Left kidney (tissue), 8 donors: ENCODE measurements at places on chromosomes 4 and X.
A peak's percentile ranks its signal among the peaks of the same experiment; 100 is the strongest.

GRCh38 chr4:183345261-183345660 lies 23.0 kb upstream of the CLDN24 start:
- DNase-seq, result no peak

DNA sequence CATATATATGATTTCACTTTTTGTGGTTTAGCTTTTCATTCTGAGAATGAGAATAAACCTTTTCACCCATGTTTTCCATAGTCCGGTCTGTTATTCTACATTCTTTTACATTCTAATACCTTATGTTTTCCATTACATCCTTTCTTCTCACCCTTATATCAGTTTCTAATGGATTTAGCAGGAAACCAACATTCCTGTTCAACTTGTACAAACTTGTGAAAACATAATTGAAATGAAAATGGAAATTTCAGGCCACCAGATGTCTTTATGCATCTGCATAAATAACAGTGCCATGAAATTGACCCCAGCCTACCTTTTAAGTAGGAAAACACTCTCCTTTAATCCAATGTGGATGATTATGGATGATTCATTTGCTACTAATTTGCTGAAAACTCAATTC lies 494.8 kb upstream of the ZFP42 start:
- DNase-seq, result no peak

- DNase-seq, result no peak
Measured at GRCh38 chr4:7771056-7771455, 168.6 kb downstream of the AFAP1 start.

DNA sequence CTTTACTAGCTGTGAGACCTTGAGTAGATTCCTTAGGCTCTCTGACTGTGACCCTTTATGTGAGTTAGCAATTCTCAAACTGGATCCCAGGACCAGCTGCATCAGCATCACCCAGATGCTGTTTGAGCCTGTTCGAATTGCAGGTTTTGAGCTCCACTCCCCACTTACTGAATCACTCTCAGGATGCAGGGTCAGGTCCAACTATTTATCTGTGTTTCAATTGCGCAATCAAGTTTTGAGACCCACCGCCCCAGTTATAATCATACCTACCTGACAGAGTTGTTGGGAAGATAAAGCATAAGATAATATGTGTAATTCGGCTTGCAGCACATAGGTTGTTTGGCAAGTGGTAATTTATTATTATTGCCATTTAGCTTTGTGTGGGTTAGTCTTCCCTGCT lies 155.8 kb upstream of the DGKK start:
- DNase-seq, result no peak

- DNase-seq, result no peak
Measured at GRCh38 chr4:122764071-122764820, 31.7 kb downstream of the BBS12 start.

DNA sequence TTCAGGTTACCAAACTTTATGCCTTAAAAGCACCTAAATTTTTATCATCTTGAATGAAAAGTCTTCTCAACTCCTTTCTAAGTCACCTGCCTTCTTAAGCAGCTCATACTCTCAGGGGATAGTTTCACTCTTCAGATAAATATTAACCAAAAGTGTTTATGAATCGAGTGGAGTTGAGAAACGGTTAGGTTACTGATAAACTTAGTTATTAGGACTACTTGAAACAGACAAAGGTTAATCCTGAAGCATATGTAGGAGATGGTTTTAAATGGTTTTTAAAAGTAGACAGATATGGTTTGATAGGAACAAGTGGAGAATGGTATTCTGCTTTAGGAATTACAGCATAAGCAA lies 32.8 kb downstream of the CLDN22 start:
- DNase-seq, result no peak

DNA sequence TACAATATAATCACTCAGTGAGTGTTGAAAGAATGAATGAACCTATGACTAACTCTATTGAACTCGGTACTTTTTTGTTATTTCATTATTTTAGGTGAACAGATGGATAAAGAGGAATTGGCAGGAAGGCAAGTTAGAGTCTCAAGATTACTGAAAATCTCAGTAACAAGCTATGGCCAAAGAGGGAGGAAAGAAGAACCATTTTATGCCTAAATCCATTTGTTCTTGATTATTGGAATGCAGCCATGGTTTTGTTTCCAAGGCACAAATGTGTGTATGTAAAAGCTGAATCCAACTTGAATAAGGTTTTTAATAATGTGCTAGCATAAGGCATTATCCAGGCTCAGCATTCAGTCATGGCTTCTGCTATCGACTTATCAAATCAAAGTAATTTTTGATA lies 196.4 kb downstream of the DTHD1 start:
- DNase-seq, result no peak

GRCh38 chrX:100368167-100368566 lies 41.9 kb downstream of the PCDH19 start:
- no peak for DNase-seq

- no peak for DNase-seq
Measured at GRCh38 chrX:15321447-15321846, 6.0 kb upstream of the ASB11 start.

- no peak for DNase-seq
Measured at GRCh38 chr4:4477796-4478195, 64.1 kb downstream of the STX18 start.

- no peak for DNase-seq
Measured at GRCh38 chrX:120568035-120568434, 7.3 kb upstream of the CUL4B start.

GRCh38 chr4:73914071-73914470 lies 44.9 kb downstream of the CXCL1 start:
- DNase-seq, result no peak

DNA sequence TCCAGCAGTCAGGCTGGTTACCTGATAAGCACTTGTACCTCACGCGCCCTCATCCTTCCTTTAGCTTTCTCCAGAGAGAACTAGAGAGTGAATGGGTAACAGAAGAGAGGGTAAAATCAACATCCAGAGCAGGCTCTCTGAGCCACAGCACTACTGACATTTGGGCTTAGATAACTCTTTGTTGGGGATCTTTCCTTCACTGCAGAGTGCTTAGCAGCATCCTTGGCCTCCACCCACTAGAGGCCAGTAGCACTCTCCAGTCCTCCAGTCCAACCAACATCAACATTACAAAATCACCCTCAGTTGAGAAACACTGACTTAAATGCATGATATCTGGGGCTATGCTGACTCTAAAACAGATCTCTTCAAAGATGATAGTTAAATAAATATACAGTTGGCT lies 220.7 kb downstream of the TACR3 start:
- no peak for DNase-seq

DNA sequence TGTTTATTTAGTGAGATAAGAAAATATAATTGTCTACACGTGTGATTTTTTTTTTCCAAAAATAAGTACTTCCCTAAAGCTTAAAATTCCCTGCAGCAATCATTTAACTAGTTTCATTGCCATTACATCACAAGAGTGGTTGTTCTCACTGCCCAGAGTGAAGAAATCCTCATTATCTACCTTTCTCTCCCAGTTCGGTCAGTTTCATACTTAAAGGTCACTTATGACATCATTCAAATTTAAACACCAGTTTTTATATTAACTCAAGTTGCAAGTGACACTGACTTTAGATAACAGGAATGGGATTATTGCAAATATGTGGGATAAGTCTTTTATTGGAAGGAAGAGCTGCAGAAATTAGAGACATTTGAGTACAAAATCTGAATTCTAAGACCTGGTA lies 1699.8 kb upstream of the IGFBP7 start:
- no peak for DNase-seq

- peak; percentile 60 for DNase-seq
Measured at GRCh38 chr4:71229477-71230270, 109.1 kb upstream of the SLC4A4 start.

- no peak for DNase-seq
Measured at GRCh38 chr4:153638011-153638410, 46.1 kb upstream of the TLR2 start.

DNA sequence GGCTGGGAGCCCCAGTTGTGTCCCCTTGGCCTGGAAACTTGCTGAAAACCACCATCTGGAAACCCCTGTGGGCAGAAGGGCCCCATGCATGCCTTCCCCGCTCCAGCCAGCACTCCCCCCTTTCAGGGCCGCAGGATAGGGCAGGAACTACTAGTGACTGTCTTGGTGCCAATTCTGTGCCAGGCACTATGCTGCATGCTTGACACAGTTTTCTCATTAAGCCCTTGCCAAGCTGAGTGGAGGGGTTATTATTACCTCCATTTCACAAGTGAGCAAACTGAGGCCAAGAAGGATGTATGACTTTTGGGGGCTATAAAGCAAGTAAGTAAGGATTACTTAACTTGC lies 73.6 kb upstream of the PJA1 start:
- no peak for DNase-seq

DNA sequence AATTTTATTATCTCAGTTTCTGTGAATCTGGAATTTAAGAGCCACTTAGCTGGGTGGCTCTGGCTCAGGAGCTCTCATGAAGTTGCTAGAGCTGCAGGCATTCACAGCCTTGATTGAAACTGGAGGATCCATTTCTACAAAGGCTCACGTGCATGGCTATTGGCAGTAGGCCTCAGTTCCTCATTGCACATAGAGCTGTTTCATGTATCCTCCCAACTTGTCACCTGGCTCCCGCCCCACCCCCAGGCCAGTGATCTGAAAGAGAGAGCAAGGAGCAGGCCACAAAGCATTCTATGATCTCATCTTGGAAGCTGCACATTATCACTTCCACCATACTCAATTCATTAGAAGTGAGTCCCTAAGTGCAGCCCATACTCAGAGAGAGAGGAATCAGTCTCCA lies 18.5 kb upstream of the AP1AR start:
- DNase-seq, result no peak

DNA sequence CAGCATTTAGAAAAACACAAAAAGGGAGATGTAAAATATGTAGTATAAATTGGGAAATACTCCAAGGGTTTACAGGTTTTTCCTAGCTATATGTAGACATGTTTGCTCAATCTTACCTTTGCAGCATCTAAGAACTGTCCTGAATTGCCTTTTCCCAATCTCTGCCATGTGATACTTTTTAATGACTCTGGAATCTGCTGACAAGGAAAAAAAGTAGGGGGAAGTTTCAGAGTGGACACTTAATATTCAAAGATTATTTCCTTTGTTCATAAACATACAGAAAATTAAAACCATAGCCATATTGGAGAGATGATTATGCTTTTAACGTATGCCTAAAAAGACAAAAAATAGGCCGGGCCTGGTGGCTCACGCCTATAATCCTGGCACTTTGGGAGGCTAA lies 41.4 kb downstream of the ABCB7 start:
- DNase-seq, result no peak

GRCh38 chrX:132045456-132045855 lies 22.4 kb downstream of the STK26 start:
- DNase-seq, result no peak

GRCh38 chr4:153466081-153466948 lies at the start of gene TMEM131L:
Gene TMEM131L (plus strand): TSS chr4:153466360. CDS start chr4:153466398, 38 bp downstream.
- DNase-seq, result peak; percentile 70

- DNase-seq, result no peak
Measured at GRCh38 chr4:54741202-54741601, 83.4 kb downstream of the KIT start.

DNA sequence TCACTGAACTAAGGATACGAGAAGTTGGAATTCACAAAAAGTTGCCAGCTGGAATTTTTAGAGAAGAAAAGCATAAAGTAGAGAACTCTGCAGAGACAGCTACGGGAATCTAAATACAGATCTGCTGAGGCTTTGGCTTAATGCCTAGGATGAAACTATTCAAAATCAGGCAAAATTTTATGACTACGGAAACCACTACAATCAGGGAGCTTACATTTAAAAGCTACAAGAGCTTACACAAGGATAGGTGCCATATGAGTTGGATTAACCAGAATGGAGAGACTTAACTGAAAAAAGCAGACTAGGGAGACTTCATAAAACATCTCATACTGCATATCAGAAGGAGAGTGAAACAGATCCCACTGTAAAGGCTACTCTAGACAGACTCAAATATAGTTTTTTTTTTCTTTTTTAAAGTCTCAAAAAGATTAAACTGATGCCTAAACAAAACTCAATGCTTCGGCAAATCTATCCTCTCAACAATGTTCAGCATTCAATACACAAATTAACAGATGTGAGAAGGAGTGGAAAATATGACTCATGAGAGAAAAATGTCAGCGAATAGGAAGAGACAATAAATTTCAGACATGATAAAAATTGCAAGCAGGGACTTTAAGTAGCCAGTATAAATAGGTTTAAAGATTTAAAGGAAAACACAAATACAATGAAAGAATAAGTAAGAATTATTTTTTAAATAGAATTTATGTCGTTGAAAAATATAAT lies 586.1 kb downstream of the FSTL5 start:
- peak; percentile 19 for DNase-seq

- no peak for DNase-seq
Measured at GRCh38 chrX:68307769-68308168, 125.5 kb downstream of the OPHN1 start.
